ENCODE measurements at places on chromosomes 11 and 22.

- DNase-seq: no peak
Observed at GRCh38 chr11:1740786-1741530, 9.4 kb downstream of the IFITM10 start.

DNA sequence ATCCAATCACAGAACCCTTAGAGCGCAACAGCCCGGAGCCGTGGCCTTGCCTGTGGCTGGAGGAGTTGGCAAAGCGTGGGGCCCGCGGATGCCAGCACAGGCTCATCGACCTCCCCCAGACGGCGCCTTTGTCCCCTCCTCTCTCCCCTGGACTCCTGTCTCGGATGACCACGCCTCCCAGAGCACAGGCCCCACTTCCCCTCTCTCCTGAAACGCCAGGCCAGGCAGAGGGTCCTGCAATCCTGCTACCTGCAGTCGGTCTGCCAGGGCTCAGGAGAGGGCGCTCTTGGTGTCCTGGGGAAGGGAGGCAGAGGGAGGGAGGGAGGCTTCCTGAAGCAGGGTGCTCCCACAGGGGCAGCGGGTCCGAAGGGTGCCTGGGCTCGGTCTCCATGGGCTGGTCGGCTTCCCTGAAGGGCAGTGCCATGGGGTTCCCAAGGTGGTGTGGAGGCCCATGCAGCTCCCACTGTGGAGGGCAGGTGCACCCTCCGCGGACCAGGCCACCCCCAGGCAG is 16.6 kb upstream of the TTLL12 start:
- no peak for DNase-seq

GRCh38 chr22:40665312-40665711 is 14.0 kb upstream of the MCHR1 start:
- DNase-seq: no peak

- DNase-seq: peak; percentile 44
Observed at GRCh38 chr11:1920909-1921573, 1.5 kb downstream of the TNNT3 start.

- no peak for DNase-seq
Observed at GRCh38 chr11:5274395-5274794, 4.7 kb upstream of the HBE1 start.

GRCh38 chr11:65565624-65566453 is 4.4 kb upstream of the ZNRD2 start:
- no peak for DNase-seq

- no peak for DNase-seq
Observed at GRCh38 chr11:68773521-68774193, 22.3 kb upstream of the TESMIN start.

DNA sequence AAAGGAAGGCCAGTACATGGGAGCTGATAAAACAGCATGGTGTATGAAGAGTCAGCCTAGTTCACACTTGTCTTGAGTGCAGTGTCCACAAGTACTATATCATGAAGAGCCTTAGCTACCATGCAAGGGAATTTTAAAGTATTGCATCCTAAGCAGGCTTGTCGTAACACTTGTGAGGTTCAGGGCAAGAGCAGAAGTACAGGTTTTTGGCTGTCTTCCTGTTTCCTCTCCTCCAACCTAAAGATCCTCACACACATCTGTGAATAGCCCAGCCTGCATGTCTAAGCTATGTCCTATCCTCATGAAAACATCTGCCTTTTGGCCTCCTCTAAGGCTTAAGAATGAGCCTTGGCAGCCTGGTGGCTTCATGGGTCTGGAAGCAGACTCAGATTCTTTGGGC is 34.6 kb upstream of the TMEM123 start:
- DNase-seq: no peak

DNA sequence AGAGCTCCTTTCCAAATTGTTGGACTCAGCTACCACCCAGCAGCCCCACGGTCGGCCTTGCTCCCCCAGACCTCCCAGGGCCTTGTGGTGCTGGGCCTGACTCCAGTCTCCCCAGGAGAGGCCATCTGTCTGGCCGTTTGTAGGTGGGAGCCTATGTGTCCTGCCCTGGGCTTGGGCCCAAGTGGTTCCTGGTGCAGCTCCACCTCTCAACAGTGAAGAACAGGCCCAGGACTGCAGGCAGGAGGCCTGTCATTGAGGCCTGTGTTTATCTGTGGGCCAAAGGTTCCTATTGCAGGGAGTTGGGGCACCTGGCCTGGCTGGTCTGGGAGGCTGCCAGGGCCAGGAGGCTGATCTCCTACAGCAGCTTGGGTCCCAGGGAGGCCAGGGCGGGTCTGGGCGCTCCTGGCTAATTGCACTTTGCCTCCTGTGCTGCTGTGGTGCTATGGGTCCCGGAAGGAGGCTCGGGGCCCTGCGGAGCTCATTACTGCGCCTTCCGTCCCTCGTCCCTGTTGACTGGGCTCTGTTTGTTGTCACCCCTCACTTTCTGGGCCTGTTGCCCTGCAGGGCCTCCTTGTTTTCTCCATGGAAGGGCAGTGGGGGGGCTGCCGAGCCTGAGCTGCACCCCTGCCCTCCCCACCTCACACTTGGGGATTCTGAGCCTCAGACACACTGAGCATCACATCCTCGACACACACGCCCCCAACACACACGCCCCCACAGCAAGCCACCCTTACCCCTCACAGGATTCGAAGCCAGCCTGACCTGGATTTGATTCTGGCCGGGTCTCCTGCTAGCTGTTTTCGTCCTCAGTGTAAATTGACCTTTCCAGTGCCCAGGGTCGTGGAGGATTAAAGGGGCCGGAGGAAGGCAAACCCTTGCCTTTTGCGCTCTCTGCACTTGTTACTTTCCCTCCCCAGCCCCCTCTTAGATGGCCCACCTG is 6.8 kb upstream of the OMP start:
- peak; percentile 45 for DNase-seq

- no peak for DNase-seq
Observed at GRCh38 chr11:7196396-7197146, 55.1 kb upstream of the SYT9 start.

DNA sequence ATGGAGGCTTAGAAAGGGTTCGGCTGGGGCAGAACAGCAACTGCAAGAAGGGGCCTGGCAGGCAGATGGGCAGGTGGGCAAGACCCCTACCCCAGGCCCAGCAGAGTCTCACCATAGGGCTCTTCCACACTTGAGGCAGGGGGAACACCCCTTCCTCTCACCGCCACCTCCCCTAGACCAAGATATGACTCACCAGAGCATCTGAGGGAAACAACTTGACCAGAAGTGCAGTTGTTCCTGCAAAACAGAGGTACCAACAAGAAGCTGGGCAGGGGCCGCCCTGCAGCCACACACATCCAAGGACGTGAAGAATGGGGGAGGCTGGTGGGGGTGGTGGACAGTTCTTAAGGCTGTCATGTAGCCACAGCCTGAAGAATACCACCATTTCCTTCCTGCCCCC is 10.9 kb downstream of the TMPRSS5 start:
- no peak for DNase-seq

DNA sequence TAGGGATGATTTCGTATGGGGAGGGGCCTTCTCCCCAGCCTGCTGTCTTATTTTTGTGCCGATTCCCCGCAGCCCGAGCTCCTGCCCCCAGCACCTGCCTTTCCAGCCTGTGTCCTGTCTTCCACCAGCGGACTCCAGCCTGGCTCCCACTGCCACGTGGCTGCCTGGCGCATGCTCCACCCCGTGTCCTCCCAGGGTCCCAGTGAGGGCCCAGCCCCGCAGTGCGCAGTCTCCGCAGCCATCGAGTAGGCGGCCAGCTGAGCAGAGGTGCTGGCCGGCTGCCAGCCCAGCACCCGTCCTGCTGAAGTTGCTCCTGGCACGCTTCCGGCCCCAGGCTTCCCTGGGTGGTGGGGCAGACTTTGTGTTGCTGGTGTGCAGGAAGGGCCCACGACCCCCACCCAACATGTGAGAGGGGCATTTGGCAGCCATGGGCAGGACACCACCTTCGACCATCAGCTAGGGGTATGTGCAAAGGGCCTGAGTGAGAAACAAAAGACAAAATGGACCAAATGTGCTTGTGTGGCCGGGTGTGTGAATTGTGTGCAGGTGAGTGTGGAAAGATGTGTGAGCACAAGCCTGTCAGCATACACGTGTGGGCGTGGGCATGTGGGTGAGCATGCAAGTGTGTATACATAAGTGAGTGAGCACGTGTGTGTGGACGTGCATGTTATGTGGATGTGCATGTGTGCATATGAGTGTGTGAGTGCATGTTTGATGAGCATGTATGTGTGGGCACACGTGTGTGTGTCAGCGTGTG is 55.9 kb downstream of the RTN4R start:
- DNase-seq: no peak

DNA sequence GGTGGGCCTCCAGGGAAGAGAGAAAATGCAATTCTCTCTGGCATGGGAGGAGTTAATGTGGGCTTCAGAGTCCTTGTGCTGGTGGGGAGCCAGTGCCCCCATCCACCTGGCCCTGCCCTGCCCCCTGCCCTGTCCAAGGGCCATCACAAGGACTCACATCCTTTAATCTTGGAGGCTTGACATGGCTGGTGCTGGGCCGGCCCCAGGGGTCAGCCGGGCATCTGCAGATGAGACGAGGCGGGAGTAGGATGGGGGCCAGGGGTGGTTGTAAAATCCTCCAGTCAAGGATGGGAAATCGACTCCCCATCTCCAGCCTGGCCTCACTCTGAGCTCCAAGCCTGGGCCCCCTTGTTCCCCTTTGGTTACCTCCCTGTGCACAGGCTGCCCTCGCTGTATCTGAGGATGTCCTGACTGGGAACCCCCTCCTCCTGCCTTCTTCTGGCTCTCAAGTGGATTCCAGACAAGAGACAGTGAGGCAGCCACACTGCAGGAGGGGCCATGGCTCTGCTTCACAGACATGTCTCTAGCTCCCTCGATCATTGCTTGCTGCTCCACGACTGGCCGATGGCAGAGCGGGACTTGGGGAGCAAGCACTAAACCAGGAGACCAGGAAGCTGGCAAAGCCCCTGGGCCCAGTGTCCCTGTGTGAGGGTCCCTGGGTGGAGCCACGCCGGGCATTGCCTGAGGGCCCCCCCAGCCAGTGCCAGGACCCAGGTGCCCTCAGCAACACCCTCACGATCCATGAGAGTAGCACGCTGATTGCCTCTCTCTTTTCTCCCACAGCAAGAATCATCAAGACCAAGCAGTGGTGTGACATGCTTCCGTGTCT is 1120.5 kb downstream of the BRD1 start:
- peak; percentile 28 for DNase-seq

DNA sequence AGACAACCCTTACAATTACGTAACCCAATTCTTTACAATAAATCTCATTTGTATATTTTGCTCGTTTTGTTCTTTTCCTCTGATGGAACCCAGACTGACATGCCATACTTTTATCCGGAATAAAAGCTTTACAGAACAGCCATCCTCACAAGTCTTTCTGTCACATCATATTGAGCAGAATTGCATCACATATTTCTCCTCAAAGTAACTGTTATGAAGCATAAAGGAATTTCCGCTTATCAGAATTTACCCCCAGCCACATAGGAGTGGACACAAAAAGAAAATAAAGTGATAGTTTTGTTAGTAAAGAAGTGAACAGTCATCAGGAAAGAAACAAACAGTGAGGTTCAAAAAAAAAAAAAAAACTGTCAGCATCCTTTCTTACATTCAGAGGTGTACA is 539.5 kb upstream of the LUZP2 start:
- DNase-seq: no peak

DNA sequence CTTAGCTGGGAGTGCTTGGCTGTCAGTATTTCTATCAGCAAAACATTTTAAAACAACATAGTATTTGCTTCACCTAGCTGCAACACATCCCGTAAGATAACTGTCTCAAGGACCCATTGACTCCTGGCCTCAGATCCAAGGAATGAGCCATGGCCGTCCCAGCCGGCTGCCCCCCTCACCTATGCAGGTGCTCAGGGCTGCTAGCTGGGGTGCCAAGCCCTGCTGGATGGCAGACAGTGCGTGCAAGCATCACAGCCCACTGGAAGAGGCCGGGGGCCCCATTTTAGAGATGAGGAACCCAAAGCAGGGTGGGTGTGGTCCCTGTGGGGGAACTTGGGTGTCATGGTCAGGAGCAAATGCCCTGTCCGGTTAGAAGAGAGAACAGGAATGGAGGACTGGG is 8.5 kb downstream of the PSMC3 start:
- no peak for DNase-seq

GRCh38 chr22:50434849-50435248 is 40.0 kb downstream of the SBF1 start:
- DNase-seq: peak; percentile 55

- DNase-seq: no peak
Observed at GRCh38 chr11:93274851-93275250, 55.7 kb upstream of the DEUP1 start.

- no peak for DNase-seq
Observed at GRCh38 chr22:44369293-44369661, 56.5 kb upstream of the SHISAL1 start.

- no peak for DNase-seq
Observed at GRCh38 chr11:94754335-94754734, 13.8 kb upstream of the AMOTL1 start.

DNA sequence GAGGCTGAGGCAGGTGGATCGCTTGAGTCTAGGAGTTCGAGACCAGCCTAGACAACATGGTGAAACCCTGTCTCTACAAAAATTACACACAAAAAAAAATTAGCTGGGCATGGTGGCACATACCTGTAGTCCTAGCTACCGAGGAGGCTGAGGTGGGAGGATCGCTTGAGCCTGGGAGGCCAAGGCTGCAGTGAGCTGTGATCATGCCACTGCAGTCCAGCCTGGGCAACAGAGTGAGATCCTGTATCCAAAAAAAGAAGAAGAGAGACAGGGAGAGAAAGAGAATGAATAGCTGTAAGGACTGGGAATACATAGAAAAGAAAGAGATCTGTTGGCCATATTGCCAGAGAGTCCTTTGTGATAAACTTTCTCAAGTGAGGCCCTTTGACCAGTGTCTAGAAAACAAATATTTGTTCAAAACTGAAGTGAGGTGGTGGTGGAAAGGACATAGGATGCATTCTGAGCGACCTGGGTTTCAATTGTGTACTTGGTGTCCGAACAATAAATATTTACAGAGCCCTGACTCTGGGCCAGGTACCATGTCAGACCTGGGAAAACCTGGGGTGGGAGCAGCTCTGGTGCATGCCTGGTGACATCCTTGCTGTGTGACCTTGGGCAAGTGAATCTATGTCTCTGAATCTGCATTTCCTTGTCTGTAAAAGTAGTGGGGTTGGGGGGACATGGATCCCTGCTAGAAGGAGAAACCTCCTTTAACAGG is 89.6 kb upstream of the CRYBB3 start:
- DNase-seq: no peak

GRCh38 chr11:20621679-20622078 is 22.3 kb downstream of the SLC6A5 start:
- no peak for DNase-seq

GRCh38 chr22:40509401-40510134 is 127.0 kb downstream of the MRTFA start:
- DNase-seq: no peak

DNA sequence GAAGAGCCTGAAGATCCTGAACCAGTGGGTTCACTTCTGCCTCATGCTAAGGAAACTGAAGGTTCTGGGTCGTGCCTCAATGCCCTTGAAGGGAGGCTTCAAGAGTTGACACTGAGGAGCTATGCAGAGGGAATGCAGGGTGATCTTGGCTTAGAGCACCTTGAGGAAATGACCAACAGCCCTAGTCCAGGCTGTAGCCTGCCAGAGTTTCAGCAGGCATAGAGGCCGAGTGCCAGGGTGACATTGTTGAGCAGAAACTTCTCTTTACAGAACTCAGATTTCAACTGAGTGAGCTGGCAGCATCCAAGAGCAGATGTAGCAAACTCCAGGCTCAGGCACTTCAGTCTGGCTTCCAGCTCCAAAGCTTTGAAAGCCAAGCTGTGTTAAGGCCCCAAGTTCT is 23.1 kb upstream of the CAPRIN1 start:
- DNase-seq: no peak

- DNase-seq: no peak
Observed at GRCh38 chr11:12687740-12688139, 13.5 kb downstream of the TEAD1 start.

- no peak for DNase-seq
Observed at GRCh38 chr11:130429120-130429681, 792 bp upstream of the ADAMTS8 start.

- DNase-seq: no peak
Observed at GRCh38 chr11:109939166-109939810, 153.9 kb upstream of the ZC3H12C start.

Data from RWPE2 (cell line).